ENCODE measurements at places on chromosomes 2 and 18. TPM values are rescaled to one million over a fixed set of nuclear protein-coding genes. Genes with fewer than 3 reads are reported as not detected.

GRCh38 chr2:207352978-207353671, 176.6 kb upstream of the CREB1 start:
- DNase-seq, result peak; percentile 36

VWC2L gene
- not detected for total RNA-seq

DNA sequence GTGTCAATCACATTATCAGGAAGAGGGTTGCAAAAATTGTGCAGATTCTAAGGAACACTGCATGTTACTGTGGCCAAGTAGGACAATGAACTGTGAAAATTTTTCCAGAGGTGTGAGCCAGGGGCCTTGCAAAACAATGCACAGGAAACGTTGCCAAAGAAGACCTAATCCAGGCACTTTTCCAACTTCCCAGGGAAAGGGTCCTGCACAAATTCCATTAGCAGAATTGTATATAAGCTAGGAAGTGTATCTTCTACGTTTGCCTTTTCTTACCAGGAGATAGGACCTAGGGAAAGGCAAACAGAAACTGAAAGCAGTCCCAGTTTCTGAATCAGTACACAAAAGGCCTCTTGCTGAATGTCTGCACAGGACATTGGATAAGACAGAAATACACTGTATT, 1888.3 kb upstream of the CELF4 start:
- no peak for DNase-seq

DNA sequence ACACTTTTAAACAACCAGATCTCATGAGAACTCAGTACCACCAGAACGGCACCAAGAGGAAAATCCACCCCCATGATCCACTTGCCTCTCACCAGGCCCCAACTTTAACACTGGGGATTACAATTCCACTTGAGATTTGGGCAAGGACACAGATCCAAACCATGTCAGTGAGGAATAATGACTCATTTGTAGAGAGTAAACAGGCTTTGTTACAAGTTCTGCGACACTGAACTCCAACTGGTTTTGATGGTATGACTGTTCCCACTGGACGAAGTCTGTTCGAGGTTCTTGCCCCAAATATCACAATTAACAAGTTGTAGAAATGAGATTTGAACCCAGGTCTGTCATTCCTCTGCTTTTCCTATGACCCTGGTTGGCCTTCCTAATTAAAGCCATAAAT, 718.1 kb upstream of the ID2 start:
- no peak for DNase-seq

DNA sequence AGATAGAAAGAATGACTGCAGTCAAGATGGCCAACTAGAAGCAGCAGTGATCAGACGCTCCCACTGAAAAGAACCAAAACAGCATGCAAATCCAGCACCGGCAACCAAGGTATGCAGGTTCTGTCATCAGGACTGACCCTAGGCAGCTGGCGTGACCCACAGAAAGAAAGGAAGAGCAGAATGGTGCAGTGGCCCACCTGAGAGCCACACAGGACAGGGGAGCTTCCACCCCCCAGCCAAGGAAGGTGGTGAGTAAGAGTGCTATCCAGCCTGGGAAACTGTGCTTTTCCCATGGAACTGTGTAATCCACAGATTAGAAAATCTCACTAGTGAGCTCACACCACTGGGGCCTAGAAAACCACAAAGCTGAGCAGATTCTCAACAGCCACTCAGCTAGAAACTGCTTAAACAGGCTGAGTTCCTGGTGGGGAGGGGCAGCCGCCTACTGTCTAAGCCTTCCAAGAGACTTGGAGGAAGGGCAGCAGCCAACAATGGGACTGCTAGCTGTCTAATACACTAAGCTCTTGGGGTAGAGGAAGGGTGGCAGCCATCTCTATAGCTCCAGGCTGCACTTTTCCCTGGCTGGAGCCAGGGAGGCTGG, 127.9 kb downstream of the EVA1A start:
- no peak for DNase-seq

DNA sequence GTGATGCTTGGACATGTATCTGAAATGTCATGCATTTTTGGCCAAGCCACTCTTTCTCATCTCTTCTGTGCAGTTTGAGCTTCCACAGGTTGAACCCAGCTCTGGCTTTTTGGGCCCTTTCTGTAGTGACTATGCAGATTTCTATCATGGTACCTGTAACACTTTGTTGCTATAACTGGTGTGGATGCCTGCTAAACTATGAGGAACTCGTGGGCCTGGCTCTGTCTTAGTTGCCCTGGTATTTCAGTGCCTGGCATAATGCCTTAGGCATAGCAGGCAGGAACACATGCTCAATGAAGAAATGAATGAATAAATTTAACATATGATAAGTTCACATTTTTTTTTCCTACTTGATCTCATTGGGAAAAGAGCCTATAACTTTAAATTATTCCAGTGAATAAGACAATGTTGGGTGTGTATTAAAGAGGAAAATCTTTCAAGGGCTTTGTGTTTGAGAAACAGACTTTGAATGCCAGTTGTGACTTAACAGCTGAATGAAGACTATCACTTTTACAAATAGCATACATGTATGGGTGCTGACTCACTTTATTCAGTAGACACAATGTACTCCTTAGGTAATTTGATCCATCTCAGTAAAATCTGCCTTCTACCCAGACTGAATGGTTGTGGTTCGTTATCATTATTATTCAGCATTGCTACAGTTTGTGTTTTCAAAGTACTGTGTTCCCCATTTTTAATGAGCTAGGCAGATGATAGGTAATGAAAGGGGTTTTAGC, 86.4 kb upstream of the MAP4K3 start:
- DNase-seq, result no peak

GRCh38 chr2:67878743-67879142, 184.1 kb downstream of the C1D start:
- no peak for DNase-seq

VIT gene
- not detected for total RNA-seq

- no peak for DNase-seq
These were observed 149.9 kb downstream of the SEPTIN10 start for GRCh38 chr2:109463891-109464290.

DNA sequence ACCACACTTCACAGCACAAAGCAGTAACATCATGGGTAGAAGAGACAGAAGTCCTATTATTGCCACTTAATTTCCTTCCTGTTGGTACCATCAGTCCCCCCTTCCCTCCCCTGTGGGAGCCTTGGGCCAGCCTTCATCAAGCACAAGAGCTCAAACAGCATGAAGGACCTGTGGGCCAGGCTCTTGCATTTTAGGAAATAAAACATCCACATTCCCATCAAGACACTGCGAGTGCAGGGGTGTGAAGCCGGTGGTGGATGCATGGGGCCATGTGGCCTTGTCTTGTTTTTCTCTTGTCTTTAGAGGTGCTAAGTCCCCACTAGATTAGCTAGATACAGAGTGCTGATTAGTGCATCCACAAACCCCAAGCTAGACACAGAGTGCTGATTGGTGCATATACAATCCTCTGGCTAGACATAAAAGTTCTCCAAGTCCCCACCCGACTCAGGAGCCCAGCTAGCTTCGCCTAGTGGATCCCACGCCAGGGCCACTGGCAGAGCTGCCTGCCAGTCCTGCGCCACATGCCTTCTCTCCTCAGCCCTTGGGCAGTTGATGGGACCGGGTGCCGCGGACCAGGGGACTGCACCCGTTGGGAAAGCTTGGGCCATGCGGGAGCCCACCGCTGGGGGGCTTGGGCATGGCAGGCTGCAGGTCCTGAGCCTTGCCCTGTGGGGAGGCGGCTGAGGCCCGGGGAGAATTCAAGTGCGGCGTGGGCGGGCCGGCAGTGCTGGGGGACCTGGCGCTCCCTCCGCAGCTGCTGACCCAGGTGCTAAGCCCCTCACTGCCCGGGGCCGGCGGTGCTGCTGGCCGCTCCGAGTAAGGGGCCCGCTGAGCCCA, 14.7 kb upstream of the PXDN start:
- no peak for DNase-seq

- no peak for DNase-seq
These were observed 40.0 kb downstream of the BCL2L11 start for GRCh38 chr2:111160758-111161157.

CHRND gene
- total RNA-seq, result not detected

- no peak for DNase-seq
These were observed 133.1 kb downstream of the ADCYAP1 start for GRCh38 chr18:1037776-1038175.

GRCh38 chr2:158755310-158756087, 39.6 kb upstream of the DAPL1 start:
- no peak for DNase-seq

DNA sequence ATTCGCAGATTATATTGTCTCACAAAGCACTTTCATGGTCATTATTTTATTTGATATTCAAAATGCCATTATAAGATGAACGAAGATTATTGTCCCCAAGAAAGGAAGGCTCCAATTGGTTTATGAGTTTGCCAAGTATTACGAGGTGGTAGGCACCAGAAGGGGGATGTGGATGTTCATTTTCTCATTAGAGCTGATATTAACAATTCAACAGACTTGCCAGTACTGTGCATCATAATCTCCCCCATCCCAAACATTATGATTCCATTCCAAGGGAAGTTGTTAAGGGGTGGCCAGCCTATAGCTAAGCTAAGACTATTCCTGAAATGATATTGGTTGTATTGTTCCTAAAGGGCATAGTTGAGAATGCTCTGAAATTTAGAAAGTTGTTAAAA, 257.7 kb downstream of the PRKCE start:
- DNase-seq, result no peak

- no peak for DNase-seq
These were observed 579.5 kb downstream of the MBD2 start for GRCh38 chr18:53644799-53645471.

DNA sequence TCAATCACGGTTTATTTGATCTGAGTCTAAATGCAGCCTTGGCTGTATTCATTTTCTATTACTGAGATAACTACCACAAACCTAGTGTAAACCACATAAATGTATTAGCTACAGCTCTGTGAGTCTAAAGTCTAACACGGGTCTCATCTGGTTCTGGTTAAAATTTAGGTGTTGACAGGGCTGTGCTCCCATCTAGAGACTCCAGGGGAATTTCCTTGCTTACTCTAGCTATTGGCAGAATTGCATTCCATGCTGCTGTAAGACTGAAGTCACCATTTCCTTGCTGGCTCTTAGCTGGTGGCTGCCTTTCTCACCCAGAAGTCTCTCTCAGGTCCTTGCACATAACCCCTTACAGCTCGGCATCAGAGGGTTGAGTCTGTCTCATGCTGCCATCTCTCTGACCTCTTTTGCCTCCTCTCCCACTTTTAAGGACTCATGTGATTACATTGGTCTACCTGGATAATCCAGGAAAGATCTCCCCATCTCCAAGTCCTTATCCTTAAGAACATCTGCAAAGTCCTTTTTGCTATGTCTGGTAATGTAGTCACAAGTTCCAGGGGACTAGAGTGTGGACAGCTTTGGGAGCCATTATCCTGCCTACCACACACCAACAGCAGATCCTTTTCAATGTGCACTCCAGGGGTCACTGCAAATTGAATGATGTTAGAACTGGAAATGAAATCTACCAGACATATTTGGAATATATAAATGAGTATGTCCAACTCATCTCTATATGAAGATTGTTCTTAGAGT, 207.0 kb upstream of the AGAP1 start:
- DNase-seq, result no peak

DNA sequence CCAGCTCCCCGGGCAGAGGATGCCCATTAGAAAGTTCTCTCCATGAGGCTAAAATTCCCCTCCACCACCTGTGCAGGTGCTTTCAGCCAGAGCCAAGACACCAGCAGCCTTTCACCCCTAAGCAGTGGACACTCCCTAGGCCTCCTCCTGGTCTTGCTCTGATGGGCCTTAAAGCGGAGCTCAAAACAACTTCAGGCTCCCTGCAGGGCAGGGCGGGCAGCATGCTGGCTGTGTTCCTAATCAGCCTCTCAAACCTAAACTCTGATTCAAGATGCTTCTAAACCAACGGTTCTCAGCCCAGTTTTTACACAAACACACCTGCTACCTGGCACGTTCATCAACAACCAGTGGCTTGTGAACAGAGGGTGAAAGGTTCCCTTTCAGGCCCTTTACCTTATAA, 254.4 kb downstream of the TWIST2 start:
- no peak for DNase-seq

DNA sequence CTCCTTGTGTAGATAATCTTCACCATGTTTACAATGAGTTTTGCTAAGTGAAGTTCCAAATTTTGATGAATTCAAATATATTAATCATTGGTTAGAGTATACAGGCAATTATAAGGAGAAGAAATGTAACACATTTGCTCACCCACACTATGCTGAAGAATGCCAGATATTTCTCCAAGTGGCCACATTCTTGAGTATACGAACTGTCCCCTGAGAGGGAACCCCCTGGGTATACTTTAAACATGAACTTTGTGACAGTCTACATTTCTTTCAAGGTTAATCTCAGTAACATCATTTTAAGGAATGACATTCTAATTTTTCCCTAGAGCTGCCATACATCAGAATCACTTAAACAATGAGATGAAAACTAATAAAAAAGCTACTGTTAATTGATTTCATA, 39.8 kb upstream of the CDKL4 start:
- DNase-seq, result no peak

DNA sequence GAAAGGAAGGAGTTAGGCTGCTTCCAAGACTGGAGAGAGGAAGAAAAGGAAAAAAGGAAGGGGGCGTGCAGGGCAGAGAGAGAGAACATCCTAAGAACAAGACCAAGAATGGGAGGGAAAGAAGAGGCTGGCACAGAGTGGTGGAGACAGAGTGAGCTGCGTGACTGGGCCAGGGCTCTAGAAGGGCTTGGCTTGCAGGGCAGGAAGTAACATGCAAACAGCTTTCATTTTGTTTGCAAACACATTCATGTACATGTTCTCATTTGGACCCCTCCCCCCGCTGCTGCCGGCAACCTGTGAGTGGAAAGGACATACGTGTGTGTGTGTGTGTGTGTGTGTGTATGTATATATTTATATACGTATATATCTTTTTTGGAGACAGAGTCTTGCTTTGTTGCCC, 46.8 kb upstream of the DNMT3A start:
- DNase-seq, result peak; percentile 32

TNFAIP6 gene
- total RNA-seq, result not detected

PSMA8 gene
- 0.44 TPM for total RNA-seq

CFC1 gene
- not detected for total RNA-seq

DNA sequence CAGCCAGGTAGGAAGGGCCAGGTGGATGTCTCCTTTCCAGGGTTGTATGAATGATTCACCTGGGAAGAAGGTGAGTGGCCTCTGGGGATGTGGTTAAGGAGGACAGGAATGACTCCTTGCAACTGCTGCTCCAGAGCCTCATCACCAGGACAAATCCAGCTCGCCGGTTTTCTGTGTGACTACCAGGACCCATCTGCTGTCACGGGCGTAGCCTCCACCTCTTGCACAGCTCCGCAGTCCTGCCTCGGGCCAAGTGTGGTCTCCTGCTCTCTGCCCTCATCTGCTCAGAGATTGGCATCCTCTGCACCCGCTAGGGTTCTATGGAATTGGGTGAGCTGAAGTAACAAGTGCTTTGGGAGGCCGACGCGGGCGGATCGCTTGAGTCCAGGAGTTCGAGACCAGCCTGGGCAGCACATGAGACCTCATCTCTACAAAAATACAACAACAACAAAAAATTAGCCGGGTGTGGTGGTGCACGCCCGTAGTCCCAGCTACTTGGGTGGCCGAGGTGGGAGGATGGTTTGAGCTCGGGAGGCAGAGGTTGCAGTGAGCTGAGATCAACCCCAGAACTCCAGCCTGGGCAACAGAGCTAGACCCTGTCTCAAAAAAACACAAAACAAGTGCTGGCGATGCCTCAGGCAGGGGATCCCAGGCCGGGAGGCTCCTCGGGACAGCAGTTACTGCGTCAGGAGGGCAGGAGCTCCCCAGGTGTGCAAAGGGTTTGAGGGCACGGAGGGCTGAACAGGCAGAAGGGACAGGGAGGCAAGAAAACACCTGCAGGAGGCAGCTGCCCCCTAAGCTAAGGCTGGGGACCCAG, 831 bp upstream of the D2HGDH start:
- DNase-seq, result no peak

Data from activated T-helper 1 cell treated with anti-CD3 and anti-CD28 coated beads, Interleukin-12 subunit alpha, Interleukin-12 subunit beta, Interleukin-2, Interleukin-4 antibody, amounts not matched to agents 30 ng/mL and 10 ng/mL and 1 ng/mL, durations not matched to agents 14 hours and 24 hours and 36 hours (primary cell).